Stimulated activated CD4-positive, alpha-beta T cell treated with anti-CD3 and anti-CD28 coated beads, Interleukin-1b, Interleukin-23, amount 100 ng/mL, for 48 hours (primary cell): ENCODE measurements at places on chromosomes 16 and 17.

GRCh38 chr16:13315642-13316427 lies 414.4 kb downstream of the SHISA9 start:
- no peak for DNase-seq

DNA sequence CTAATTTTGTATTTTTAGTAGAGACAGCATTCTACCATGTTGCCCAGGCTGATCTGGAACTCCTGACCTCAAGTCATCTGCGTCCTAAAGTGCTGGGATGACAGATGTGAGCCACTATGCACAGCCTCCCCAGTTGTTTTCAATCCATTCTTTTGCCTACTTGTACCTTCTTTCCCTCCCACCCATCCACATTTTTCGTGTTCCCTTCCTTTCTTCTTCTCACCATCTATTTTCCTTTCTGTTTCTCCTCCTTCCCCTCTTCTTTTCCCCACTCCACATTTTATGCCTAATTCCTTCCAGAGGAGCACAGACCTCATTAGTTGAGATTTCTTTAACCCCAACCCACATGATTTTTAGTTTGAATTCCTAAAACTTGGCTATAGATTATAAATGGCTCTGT lies 94.3 kb downstream of the ATF7IP2 start:
- DNase-seq = no peak

GRCh38 chr16:89104930-89105571 lies 11.4 kb downstream of the ACSF3 start:
- DNase-seq = no peak

- no peak for DNase-seq
Measured at GRCh38 chr17:75897160-75898019, 639 bp upstream of the TRIM65 start.

DNA sequence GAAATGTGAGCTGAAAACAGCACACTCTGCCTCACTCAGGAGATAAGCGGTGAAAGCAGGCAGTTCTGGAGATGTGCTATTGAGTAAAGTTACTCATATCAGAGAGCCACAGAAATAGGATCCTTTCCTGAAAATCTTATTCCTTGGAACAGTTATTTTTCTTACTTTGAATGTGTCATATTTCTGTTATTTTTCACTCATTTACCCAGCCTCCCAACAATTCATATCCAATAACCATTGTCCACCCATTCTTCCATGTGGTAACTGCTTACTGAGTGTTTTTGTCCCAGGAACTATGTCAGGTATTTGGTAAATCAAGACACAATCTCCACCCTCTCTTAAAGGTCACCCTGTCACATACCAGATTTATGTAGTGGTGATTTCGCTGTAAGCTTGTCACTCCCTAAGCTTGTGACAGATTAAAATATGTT lies 144.9 kb downstream of the PARN start:
- no peak for DNase-seq

GRCh38 chr16:52254746-52255145 lies 292.2 kb downstream of the TOX3 start:
- DNase-seq = no peak

DNA sequence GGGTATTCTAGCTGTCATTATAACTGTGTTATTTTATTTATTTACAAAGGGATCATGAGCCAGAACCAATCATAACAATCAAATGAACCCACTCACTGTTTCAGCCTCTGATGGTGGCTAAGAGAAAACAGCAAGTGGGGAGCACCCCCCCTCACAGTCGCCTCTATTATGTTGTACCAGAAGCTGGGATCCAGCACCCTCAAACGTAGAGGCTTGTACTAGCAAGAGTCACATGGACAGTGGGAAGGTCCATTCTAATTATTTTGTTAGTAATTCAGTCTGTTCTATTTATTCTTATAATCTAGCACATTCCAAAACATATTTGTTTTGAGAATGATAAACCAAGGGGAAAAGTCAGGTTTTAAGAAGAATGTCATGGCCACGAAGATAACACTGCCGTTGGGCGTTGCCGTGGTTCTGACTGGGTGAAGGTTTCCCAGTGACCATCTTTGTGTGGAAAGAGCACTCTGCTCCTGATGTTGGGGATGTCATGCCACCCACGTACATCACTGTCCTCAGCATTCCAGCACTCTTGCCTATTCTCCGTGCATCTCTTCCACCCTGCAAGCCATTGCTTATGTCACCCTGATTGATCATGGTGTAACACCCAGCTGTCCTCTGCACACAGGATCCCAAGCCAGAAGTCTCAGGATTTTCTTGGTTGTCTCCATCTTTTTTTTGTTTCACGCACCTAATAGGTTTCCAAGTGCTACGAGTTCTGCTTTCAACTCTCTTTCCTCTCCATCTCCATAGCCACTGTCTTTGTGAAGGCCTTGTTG lies 205.8 kb downstream of the PRKCA start:
- no peak for DNase-seq

DNA sequence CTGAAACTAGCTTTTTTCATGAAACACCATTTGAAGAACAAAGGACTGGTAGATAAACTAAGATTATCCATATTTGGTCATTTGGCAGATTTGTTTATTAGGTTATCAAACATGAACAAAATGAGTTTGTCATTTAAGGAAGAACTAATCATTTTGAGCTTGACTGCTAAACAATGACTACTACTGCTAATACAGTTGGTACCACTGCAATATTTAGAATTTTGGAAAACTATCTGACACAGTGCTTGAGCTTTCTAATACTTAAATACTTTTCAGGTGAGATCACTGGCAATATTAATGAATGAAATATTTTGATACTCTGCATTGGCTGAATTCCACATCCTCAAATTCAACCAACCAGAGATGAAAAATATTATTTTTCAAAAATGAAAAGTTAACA lies 47.2 kb downstream of the MED13 start:
- DNase-seq = no peak

- no peak for DNase-seq
Measured at GRCh38 chr17:49969134-49969759, at the start of gene DLX4. TSS of gene DLX4 (plus strand) at chr17:49969190. CDS start at chr17:49969469, 279 bp downstream.

DNA sequence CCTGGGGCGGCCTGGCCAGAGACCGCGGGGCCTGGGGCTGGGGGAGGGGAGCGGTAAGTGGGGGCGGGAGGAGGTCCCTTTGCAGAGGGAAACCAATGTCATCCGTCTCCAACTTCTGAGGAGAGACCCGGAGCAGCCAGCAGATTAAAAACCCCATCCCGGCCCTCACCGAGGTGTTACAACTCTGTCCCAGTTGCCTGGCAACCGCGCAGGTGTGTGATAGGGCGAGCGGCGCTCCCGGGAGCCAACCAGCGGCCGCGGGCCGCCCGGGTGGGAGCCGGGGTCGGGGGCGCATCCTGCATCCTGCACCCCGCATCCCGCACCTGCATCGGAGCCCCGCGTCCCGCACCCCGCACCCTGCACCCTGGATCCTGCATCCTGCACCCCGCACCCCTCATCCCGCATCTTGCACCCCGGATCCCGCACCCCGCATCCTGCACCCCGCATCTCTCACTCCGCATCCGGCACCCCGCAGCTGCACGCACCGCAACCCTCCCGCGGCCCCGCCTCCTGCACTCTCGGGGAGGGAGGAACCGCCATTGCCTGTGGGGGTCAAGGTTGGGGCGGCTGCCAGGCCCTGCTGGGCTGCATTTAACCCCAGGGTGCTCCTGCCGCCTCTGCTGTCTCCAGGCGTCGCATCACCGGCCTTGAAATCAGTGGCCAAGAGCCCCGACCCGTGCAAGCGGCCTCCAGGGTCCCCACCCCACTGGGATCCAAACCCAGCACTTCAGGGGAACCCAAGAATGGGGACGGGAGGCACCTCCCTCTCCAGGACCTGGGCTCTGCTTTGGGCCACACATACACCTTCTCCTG lies 47.3 kb downstream of the RTN4RL1 start:
- DNase-seq = no peak

DNA sequence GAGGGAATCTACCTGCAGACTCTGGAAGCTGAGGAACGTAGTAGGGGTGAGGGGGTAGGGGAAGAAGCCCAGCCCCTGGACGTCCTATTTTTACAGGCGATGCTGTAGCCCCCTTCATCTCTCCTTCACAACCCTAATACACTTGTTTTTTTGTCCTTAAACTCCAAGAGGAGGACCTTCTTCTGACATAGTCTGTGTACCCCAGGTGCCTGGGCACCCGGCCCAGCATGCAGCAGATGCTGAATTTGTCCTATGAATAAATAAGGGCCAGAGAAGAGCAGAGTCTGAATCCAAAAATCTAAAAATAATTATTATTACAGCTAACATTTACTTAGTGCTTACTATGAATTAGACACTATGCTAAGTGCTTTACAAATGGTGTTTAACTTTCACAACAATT lies 5.1 kb downstream of the KIF18B start:
- DNase-seq = no peak

DNA sequence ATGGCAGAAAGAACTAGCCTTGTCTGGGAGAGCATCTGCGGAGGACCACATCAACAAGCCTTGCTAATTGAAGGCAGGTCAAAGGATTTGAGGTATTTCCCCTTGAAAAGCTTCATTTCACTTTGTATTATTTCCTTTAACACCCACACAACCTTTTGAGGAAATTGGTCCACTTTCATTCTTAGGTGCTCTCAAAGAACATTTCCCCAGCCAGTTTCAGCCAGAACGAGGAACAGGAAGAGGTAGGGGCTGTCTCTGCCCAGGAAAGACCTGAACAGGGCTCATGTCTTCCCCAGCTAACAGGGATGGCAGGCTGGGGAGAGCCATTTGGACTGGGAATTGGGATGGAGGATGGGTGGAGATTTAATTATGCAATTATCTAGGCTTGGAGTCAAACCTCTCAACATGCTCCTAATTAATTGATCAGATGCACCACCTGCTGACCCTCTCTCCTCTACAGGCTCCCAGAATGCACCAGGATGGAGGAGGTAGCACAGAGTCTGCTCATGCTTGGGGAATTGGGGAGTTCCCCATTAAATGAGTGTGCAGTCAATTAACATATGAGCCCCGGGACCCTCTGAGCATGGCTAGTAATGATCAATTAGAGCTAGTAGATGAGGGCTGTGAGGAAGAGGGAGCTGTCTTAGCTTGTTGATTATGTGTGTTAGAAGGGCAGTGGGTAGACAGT lies 84.6 kb downstream of the GP2 start:
- no peak for DNase-seq

GRCh38 chr17:63506627-63507026 lies 16.5 kb upstream of the KCNH6 start:
- DNase-seq = no peak

DNA sequence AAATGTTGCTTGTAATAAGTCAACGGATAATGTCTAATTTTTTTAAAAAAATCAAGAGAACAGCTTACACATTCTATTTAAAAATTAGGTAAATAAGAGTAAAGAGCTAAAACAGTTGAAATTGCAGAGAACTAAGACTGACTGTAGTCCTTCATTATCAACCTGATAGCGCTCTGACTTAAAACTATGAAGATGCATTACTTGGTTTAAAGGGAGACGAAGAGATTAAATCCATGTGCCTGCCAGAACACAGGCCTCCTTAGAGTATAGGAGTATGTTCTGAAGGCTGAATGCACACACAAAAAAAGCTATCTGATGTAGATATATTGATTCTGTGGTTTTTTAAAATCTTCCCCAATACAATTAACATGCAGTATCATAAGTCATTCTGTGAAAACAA lies 28.5 kb downstream of the GLG1 start:
- no peak for DNase-seq

DNA sequence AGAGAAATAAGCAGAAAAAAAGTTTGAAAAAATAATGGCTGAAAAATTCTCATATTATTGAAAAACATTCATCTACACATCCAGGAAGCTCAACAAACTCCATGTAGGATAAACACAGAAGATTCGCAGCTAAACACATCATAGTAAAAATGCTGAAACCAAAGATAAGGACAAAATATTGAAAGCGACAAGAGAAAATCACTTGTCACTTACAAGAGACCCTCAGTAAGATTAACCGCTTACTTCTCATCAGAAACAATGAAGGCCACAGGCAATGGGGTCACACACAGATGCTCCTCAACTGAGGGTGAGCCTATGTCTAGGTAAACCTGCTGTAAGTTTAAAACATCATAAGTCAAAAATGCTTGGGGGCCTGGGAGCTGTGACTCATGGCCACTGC lies 38.1 kb upstream of the METRNL start:
- DNase-seq = no peak

DNA sequence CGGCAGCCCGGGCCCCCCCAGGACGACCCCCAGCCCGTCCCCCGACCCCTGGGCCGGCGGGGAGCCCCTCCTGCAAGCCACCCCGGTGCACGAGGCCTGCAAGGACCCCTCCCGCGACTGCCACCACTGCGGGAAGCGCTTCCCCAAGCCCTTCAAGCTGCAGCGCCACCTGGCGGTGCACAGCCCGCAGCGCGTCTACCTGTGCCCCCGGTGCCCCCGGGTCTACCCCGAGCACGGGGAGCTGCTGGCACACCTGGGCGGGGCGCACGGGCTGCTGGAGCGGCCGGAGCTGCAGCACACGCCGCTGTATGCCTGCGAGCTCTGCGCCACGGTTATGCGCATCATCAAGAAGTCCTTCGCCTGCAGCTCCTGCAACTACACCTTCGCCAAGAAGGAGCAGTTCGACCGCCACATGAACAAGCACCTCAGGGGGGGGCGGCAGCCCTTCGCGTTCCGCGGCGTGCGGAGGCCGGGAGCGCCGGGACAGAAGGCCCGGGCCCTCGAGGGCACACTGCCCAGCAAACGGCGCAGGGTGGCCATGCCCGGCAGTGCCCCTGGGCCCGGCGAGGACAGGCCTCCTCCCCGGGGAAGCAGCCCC lies 15.6 kb upstream of the ZFPM1 start:
- peak; percentile 65 for DNase-seq

- DNase-seq = peak; percentile 82
Measured at GRCh38 chr17:3738562-3739295, 15.0 kb downstream of the HASPIN start.

DNA sequence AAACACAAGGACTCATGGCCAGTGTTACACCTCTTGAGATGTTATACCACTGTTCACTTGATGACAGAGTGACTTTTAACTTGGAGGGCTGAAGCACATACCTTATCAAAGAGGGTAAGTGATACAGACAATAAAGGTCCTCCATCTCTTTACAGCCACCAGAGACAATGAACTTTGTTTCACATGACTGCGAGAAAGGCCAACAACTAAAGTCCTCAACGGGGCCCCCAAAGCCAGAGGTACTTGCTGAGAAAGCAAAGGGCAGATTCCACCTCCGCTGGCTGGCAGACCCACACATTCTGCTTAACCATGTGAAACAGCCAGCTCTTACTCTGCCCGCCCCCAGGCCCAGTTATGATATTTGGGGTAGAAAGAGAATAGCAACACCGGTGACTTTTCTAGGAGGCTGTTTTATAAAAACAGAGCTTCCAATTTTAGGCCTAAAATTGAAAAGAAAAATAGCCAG lies 21.4 kb downstream of the DCUN1D3 start:
- no peak for DNase-seq

GRCh38 chr16:70162041-70162451 lies 11.5 kb upstream of the CLEC18C start:
- no peak for DNase-seq

GRCh38 chr17:18042983-18043382 lies 3.8 kb downstream of the GID4 start:
- DNase-seq = no peak
